Activated CD8-positive, alpha-beta memory T cell treated with anti-CD3 and anti-CD28 coated beads for 36 hours (primary cell): ENCODE measurements at places on chromosomes 16 and 17. TPM values are rescaled to one million over a fixed set of nuclear protein-coding genes. Genes with fewer than 3 reads are reported as not detected.

The SPATA22 gene
- total RNA-seq: 0.36 TPM

The ADGRG3 gene
- total RNA-seq: not detected

The KRTAP4-3 gene
- not detected for total RNA-seq

The FNDC8 gene
- total RNA-seq: not detected

The NAT9 gene
- 49.6 TPM for total RNA-seq

The ASPHD1 gene
- 1.8 TPM for total RNA-seq

The ALDH3A1 gene
- total RNA-seq: not detected

The CD300LB gene
- total RNA-seq: not detected

The TNK1 gene
- total RNA-seq: 4.6 TPM

The FOXF1 gene
- total RNA-seq: not detected

The TEKT1 gene
- not detected for total RNA-seq

The EXOC3L1 gene
- 0.19 TPM for total RNA-seq

The ERAL1 gene
- total RNA-seq: 72.3 TPM

The SERPINF2 gene
- 0.21 TPM for total RNA-seq

The NT5C3B gene
- total RNA-seq: 56.0 TPM

The NPIPA7 gene
- total RNA-seq: 7.3 TPM

The HAS3 gene
- total RNA-seq: 0.48 TPM

The CCL7 gene
- total RNA-seq: not detected

The KCNJ16 gene
- total RNA-seq: not detected

The HBA1 gene
- total RNA-seq: not detected

The MPP2 gene
- total RNA-seq: 1.7 TPM

The EMP2 gene
- total RNA-seq: not detected

The LDAF1 gene
- total RNA-seq: 7.9 TPM

The PYDC1 gene
- not detected for total RNA-seq

The GPR139 gene
- not detected for total RNA-seq

The MT1M gene
- not detected for total RNA-seq

The UTS2R gene
- not detected for total RNA-seq

The EVI2A gene
- total RNA-seq: 37.7 TPM

The TMEM101 gene
- total RNA-seq: 31.0 TPM

The ZPBP2 gene
- total RNA-seq: 0.42 TPM

The CNTD1 gene
- total RNA-seq: not detected

The MARVELD3 gene
- not detected for total RNA-seq

The HSD3B7 gene
- 1.9 TPM for total RNA-seq

The RAB37 gene
- total RNA-seq: 1.3 TPM

The RAB34 gene
- total RNA-seq: 8.5 TPM

The CCDC200 gene
- 0.31 TPM for total RNA-seq

The CACNG5 gene
- total RNA-seq: not detected

The SMYD4 gene
- 26.4 TPM for total RNA-seq

The MAPK8IP3 gene
- total RNA-seq: 57.4 TPM

The PERCC1 gene
- 0.70 TPM for total RNA-seq
